ENCODE measurements at places on chromosomes 4 and X.

GRCh38 chrX:115609621-115610020, 48.6 kb downstream of the PLS3 start:
- no peak for DNase-seq

GRCh38 chr4:72843466-72843865, 226.1 kb downstream of the COX18 start:
- DNase-seq: no peak

DNA sequence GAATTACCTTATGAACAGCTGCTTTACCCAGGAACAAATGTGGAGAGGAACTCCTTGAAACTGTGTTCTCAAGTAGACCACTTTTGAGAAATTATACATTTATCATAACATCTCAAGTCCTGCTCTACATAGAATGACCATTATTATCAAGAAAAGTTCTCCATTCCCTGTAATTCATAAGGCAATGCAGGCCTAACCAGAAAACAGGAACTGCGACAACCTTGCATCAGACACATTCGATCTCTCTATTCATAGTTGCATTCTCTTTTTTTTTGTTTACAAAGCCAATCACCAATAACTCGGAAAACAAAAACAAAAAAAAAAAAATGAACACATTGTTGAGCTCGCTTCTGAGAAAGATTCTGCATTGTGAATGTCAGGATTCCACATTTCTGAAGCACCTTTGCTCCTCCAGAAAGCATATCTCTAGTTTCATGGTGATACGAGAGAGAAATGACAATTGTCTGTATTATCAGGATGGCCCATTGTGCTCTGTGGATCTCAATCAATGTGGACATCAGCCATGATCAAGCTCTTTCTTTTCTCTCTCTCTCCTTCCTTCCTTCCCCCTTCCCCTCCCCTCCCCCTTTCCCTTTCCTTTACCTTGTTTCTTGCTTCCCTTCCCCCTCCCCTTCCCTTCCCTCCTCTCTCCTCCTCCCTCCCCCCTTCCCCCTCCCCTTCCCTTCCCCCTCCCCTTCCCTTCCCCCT, 32.4 kb upstream of the CD99 start:
- no peak for DNase-seq

GRCh38 chr4:75169427-75169826, 236.5 kb downstream of the PARM1 start:
- no peak for DNase-seq

- peak; percentile 3 for DNase-seq
Measured at GRCh38 chrX:41435708-41436107, 11.4 kb upstream of the NYX start.

DNA sequence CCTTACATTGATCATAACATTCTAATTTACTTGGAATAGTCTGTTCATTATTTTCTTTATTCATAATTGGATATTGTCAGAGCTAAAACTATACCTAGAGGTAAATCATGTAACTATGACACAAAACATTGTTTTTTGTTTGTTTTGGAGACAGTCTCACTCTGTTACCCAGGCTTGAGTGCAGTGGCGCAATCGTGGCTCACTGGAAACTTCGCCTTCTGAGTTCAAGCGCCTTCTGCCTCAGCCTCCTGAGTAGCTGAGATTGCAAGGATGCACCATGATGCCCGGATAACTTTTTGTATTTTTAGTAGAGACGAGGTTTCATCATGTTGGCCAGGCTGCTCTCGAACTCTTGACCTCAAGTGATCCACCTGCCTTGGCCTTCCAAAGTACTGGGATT, 265.2 kb downstream of the FBXO8 start:
- no peak for DNase-seq

- no peak for DNase-seq
Measured at GRCh38 chr4:3707423-3708102, 58.6 kb upstream of the ADRA2C start.

DNA sequence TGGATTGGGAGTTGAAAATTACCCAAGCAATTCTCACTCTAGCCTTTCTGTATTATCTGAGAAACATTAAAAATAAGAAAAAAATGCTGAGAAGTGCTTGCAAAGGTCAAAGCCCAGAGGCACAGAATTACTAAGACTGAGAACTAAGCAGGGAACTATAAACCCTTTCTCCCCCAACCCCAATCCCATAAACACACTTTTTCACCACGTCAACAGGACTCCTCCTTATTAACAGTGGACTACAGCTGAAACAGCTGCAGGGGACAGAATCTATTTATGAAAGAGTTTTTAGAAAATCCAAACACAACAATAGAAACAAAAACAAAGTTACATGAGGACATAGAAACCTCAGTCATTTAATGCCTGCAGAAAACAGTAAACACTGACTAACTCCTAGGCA, 984.1 kb downstream of the TRAM1L1 start:
- DNase-seq: no peak

- DNase-seq: no peak
Measured at GRCh38 chr4:77701121-77701520, 95.5 kb downstream of the CXCL13 start.

- no peak for DNase-seq
Measured at GRCh38 chrX:1614927-1615326, at the start of gene ASMT. TSS of gene ASMT (plus strand) at chrX:1615059. CDS start at chrX:1615200, 141 bp downstream.

- DNase-seq: no peak
Measured at GRCh38 chr4:93237521-93237920, 591.0 kb upstream of the ATOH1 start.

- DNase-seq: no peak
Measured at GRCh38 chr4:71592793-71593192, 191.1 kb downstream of the GC start.

DNA sequence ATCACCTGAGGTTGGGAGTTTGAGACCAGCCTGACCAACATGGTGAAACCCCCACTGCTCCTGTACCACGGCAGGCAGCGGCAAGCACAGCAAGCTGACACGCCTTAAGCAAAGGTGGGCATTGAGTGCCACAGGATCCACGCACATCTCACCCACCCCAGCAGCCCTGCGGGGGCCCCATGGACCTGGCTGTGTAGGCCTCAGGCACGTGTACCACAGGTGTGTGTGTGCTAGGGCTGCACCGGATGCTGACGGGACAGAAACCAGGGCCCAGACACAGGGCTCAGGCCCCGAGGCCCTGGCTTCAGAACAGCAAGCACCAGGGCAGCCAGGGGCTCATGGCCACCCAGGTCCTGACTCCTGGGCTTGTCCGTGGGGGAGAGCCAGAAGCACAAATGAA, 46.8 kb downstream of the GAK start:
- DNase-seq: no peak

- DNase-seq: no peak
Measured at GRCh38 chrX:23052324-23052723, 52.6 kb downstream of the DDX53 start.

- no peak for DNase-seq
Measured at GRCh38 chr4:36997727-36998126, 246.8 kb upstream of the NWD2 start.

- DNase-seq: peak; percentile 10
Measured at GRCh38 chr4:6114601-6115000, 85.7 kb downstream of the JAKMIP1 start.

DNA sequence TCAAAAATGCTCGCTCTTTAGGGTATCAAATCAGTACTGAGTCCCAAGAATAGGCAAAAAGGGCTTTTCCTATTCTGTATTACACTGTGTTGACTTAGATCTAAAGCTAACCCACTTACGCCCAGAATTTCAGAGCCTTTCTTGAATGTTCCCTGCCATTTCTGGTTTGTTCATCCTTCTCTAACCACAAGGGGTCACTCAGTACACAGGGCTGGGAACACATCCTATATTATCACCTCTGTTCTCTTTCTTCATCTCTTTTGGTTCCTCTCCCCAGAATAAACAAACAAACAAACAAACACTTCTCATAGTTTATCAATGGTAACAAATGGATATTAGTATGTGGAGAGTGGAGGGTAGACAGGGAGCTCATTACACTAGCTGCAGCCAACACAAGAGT, 25.5 kb upstream of the MORC4 start:
- no peak for DNase-seq

DNA sequence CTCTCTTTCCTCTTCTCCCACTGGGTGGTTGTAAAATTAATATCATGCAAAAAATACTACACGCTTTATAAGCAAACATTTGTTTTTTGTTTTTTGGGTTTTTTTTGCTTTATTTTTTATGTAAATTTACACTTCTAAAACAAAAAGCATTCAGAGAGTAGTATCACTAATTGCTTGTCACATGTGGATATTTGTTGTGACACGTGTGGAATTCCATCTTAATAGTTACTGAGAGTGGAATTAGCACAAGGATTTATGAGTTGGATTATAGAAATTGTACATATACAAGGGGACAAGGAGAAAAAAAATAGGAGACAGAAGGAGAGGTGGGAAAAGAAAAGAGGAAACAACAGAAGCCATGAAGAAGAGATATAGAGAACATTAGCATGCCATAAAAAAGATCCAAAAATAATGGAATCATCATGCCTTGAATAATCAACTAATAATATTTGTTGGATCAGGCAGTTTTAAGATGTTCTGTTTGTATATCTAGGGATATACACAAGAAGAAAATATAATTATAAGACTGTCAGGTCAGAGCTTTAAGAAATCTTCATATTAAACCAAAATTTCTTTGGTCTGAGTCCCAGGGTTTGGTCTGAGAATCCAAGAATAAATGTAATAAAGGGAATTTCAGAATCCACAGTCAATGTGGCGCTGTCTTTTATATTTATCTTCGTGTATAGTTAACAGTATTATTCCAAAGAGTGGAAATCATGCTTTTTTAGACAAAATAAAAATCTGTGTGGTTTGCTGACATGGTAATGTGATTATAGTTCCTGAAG, 98.5 kb upstream of the INTU start:
- no peak for DNase-seq

- no peak for DNase-seq
Measured at GRCh38 chr4:182510836-182511235, 267.6 kb downstream of the TENM3 start.

GRCh38 chr4:148007314-148007760, 275.4 kb downstream of the ARHGAP10 start:
- peak; percentile 85 for DNase-seq

- DNase-seq: no peak
Measured at GRCh38 chr4:108901291-108901690, 138.4 kb upstream of the ETNPPL start.

DNA sequence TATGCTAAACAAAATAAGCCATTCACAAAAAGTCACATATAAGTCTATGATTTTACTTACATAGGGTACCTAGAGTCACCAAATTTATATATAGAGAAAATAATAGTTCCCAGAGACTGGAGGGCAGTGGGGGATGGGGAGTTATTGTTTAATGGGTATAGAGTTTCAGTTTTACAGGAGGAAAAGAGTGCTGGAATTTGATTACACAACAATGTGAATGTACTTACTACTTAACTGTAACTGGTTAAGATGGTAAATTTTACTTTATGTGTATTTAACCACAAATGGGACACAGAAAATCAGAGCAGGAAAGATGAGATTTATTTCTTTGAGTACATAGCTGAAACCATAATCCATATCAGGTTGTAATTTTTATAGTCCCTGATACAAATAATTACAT, 144.4 kb downstream of the TMA16 start:
- DNase-seq: no peak

DNA sequence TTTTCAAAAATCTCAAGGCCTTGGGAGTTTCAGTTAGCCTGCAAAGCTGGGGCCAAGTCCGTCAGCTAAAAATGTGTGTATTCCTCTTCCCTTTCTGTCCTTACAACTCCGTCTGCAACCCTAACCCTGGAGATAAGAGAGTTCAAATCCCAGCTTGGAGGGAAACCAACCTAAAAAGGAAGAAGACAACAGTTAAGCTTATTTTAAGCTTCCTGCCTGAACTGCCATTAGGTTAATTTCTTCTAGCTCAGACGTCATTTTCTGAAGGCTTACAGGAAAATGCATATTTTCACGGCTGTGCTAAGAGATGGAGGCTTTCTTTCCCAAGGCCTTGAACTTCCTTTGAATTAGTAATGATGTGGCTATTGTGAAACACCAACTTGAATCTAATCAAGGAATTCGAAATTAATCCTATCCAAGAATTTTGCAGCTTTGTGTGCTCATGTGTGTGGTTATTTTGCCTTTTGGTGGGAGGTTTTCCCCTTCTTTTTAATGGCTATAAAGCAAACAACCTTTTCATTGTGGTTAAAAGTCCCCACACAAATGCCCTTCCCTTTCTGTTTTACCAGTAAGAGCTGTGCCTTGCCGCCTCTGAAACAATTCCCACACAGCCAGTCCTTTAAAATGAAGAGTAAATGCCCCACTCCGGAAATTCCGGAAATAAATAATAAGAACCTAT, 103.5 kb downstream of the IRF2 start:
- DNase-seq: no peak

- no peak for DNase-seq
Measured at GRCh38 chr4:142703694-142704309, 142.3 kb downstream of the INPP4B start.

DNA sequence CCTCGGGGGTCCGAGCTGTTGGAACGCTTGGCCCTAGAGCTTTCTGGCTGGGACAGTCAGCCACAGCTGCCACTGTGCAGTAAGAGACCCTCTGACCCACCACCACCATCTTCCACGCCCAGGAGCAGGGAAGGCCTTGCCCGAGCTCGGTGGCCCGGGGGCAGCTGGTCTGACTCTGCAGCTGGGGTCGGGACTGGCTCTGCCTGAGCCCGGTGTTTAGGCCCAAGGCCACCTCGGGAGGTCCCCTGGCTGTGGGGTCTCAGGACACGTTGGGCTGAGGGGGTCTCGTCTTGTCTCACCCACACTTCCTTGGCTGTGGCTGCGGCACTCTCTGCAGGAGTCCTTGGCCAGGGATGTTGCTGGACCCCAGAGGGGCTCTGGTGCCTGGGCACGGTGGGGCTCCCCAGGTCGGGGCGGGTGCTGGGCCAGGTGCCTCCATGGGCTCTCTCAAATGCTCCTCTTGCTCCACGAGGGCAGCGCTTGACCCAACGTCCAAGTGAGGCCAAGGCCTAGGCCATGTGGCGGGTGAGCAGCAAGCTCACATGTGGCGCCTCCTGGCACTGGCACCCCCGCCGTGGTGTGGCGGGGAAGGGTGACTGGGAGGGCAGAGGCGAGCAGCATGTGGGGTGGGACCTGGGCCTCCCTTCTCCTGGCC, 22.9 kb downstream of the DOK7 start:
- DNase-seq: no peak

GRCh38 chr4:128861856-128862518, 52.5 kb downstream of the JADE1 start:
- no peak for DNase-seq

DNA sequence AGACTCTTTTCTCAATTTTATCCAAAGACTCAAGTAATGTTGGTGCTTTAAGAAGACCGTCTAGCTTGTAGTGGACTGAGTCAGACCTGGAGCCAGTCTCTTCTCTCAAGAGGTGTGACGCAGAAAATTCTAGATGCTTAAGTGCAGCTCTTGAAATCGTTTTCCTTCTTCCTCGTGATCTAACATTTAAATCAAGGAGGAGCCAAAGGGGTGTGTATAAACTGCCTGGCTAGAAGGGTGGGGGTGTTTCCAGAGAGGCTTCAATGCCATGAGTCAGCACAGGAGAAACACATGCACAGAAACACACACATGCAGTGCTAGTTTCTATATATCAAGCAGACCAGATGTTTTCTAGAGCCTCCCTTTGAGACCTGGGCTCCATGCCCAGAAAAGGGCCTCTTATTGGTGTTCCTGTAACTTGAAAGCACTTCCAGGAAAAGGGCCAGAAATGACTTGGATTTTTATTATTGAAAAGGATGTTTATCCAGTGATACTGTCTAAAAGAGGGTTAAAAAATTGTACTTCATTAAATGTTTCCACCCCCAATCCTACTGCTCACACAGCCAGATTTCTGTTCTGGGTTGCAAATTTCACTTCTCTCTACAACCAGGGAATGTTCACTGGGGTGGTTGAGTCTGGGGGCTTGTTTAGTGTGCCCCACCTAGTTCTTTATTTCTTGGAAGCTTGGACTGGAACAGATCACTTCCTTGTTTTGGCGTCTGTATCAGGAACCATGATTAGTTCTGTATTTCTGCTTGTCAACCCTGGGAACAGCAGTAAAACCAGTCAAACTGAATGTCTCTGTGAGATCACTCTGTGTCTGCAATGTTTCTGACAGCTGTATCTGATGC, at the start of gene CLIC2:
TSS of gene CLIC2 (minus strand) at position 129 of the 851 bp plus-strand sequence. CDS start 187 bp downstream, outside the sequence.
- DNase-seq: no peak

All from islet precursor cell (in vitro differentiated cells).